Dermis microvascular lymphatic vessel endothelial cell (primary cell): ENCODE measurements at places on chromosomes 16 and 17. TPM values are rescaled to one million over a fixed set of nuclear protein-coding genes. Genes with fewer than 3 reads are reported as not detected.
A peak's percentile ranks its signal among the peaks of the same experiment; 100 is the strongest.

The CDRT4 gene
- total RNA-seq, result 0.64 and 1.3 TPM in 2 replicates

DNA sequence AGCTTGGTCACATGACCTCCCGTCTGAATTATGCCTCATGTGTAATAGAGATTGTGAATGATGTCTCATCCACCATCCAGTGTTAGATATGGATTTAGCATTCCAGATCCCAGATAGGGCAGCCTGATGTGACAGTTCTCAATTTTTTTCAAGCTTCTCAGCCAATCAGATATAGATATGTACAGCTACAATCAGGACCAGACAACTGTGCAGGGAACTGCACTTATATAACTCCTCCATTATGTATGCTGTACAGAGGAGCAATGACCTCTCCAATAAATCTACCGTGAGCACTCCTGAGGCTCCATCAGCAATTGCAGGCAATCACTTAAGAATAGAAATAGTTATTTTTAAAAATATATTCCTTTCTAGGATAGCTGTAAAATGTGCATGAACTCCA is 722.8 kb upstream of the SOX9 start:
- no peak for DNase-seq

GRCh38 chr16:85526185-85526974 is 86.7 kb upstream of the GSE1 start:
- no peak for DNase-seq

- no peak for DNase-seq
Observed at GRCh38 chr16:49835161-49835777, 20.6 kb downstream of the ZNF423 start.

The FBXW10B gene
- total RNA-seq, result 0.13 TPM in 1 of 2 replicates, not detected in the other

DNA sequence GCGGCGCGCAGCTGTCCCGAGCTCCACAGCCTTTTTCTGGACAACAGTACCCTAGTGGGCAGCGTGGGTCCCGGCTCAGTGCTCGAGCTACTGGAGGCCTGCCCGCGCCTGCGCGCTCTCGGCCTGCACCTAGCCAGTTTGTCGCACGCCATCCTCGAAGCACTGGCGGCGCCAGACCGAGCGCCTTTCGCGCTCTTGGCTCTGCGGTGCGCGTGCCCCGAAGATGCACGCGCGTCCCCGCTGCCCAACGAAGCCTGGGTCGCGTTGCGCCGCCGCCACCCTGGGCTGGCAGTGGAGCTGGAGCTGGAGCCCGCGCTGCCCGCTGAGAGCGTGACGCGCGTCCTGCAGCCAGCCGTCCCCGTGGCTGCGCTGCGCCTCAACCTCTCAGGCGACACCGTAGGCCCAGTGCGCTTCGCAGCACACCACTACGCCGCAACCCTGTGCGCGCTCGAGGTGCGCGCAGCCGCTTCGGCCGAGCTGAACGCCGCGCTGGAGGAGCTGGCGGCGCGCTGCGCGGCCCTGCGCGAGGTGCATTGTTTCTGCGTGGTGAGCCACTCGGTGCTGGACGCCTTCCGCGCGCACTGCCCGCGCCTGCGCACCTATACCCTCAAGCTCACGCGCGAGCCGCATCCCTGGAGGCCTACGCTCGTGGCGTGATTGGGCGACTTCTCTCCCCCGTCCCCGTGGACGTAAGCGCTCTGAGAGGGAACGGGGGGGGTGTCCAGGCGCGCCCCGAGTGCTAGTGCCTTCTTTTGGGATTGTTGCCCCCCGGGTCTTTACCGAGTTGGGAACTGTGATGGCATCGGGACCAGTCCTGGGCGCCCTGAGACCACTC is 1.2 kb upstream of the HSF4 start:
- DNase-seq, result peak; percentile 38

- no peak for DNase-seq
Observed at GRCh38 chr16:69894676-69895075, 56.5 kb upstream of the CLEC18A start.

The TOM1L1 gene
- 0.13 TPM in 1 of 2 replicates, not detected in the other for total RNA-seq

DNA sequence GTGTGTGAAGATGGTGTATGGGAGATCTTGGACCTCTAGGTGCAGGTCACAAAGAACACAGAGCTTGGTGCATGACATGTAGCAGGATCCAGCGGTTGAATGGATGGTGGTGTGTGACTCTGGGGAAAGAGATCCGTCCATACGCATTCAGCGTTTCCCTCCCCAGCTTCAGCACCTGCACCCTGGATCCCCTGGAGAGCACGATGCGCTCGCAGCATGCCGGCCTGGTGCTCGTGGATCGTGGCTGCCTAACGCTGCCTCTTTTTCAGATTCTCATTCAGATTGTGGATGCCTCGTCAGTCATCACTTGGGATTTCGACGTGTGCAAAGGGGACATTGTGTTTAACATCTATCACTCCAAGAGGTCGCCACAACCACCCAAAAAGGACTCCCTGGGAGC is 70.9 kb downstream of the SEC14L1 start:
- DNase-seq, result no peak

- DNase-seq, result peak; percentile 5
Observed at GRCh38 chr17:59002848-59003247, 103.8 kb downstream of the TRIM37 start.

DNA sequence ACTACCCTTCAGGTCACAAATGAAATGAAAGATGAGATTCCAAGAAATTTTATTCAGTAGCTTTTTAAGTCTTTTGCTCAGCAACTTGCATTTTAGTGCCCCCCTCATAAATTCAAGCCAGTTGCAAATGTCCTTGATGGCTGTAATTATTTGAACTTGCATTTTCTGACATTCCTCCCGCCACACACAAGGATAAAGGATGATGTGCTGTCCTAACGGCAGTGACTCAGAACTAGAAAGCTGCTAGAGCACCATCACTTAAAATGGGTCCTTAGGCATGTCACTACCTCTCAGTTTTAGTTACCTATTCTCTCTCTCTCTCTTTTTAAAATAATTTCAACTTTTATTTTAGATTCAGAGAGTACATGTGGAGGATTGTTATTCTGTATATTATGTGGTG is 306.7 kb downstream of the CNTNAP4 start:
- no peak for DNase-seq

DNA sequence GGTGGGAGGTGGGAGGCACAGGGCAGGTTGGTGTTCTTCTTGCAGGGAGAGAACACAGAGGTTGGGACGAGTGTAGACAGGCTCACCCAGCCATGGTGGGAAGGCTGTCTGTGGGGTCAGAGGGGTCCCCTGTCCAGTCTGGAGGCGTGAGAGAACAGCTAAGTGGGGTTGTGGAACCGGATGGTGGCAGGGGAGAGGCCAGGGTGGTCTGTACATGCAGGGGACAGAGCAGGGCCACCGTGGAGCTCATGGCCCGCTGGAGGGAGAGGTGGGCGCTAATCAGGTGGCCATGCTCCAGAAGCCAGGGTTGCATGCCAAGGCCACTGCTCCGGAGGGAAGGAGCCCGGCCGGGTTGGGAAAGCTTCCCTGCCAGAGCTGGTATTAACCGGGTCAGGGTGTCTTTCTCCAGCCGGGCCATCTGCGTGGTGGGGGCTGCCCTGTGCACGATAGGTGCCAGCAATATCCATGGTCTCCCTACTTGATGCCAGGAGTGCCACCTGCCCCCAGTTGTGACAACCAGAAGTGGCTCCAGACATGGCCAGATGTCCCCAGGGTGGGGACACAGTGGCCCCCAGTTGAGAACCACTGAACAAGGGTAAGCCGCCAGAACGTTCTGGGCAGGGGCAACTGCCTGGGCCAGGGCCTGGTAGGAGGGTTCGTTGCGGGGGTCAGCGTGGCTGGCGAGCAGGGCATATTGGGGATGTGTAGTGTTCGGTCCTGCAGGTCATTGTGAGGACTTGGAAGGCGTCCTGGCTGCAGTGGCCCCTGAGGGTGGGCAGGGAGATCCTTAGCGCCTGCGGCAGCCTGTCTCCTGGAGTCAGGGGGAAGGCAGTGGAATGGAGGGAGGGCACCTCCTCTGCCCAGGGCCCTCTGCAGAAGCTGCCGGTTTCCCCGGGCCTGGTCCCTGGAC is 5.1 kb downstream of the SNN start:
- no peak for DNase-seq

DNA sequence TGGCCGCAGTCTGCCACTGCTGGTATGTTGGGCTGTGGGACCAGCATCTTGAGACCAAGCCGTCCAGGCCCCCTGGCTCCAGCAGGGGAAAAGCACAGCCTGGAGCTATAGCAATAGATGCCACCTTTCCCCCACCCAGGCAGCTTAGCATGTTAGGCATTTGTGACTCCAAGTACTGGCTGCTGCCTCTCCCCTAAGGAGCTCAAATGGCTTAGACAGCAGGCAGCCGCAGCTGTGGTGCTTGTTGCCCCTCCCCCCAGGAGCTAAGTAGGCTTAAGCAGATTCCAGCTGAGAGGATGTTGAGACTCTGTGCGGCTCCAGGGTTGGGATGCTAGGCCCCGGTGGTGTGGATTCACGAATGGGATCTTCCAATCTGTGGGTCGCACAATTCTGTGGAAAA is 88.8 kb upstream of the ANKFN1 start:
- no peak for DNase-seq

DNA sequence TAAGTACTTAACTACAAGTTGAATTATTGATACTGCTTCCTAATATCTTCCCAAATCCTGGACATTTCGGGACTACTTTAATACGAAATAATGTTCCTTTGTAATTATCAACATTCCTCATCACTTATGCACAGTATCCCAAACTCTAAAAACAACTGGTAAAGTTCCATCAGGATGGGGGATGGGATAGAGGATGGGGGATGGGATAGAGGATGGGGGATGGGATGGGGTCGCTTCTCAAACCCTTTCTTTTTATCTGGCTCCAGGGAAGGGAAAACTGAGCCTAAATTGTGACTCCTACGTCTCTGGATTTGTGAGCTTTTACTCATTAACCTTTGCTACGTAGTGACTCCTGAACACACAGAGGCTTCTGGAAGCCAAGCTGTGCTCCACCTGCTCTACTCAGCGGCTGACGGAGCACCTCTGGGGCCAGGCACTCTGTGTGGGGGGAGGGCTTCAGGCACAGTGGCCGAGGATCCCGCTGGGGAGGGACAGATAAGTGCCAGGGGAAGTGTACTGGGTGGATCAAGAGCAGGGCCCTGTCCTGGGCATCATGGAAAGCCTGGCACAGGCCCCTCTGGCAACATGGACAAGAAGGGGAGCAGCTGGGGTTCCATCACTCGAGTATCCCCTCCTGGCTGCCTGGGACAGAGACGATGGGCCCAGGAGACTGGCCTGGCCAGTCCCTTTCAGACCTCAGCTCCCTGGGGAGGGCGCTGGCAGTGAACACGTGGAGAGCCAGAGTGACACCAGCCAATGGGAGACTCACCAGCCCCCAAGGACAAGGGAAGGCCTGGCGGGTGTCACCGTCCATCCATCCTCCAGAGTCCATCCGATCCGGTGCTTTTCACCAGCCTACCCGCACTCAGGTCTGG is 56.2 kb downstream of the PGS1 start:
- DNase-seq, result no peak

DNA sequence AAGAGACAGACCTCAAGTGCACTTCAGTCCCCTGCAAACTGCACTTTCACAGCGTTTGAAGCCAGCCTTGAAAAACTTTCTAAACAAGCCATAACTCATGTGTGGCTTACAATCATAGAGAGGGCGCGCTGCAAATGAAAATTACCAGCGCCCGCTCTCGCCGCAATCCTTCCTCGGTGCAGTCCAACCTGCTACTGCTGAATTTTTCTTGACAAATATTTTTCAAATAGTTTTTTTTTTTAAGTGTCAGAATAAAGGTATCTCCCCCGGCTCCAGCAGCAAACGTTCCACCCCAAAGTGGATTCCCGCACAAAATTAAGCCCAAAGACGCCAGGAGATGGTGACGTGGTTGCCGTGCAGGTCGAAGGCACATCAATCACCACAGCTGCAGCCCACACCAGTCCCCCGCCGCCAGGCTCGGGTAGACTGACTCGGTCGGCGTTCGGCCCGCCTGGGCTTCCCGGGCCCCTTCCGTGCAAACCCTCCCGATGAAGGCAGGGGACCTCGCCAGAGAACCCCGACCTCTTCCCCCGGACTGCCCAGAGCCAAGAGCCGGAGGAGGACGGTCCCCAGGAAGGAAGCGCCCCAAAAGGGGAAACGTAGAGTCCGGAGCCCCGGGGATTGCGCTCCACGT is 630 bp downstream of the GRB2 start:
- DNase-seq, result no peak

GRCh38 chr16:1338119-1338730 is 4.8 kb downstream of the BAIAP3 start:
- DNase-seq, result no peak

DNA sequence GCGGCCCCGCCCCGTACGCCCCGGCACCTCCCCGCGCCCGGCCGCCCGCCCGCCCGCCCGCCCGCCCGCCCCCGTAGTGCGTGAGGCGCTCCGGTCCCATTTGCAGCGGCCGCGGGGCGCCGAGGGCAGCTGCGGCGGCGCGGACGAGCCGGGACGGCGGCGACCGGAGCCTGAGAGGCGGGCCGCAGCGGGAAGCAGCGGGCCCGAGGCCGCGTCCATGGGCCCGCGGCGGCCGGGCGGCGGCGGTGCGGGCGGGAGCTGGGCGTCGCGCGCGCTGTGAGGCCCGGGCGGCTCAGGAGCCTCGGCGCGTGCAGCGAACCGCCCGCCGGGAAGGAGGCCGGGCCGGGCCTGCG is at the start of gene MPRIP:
Gene MPRIP, plus strand, starts transcription at position 74 of the 353 bp plus-strand sequence. CDS start 392 bp downstream, outside the sequence.
- DNase-seq, result no peak

DNA sequence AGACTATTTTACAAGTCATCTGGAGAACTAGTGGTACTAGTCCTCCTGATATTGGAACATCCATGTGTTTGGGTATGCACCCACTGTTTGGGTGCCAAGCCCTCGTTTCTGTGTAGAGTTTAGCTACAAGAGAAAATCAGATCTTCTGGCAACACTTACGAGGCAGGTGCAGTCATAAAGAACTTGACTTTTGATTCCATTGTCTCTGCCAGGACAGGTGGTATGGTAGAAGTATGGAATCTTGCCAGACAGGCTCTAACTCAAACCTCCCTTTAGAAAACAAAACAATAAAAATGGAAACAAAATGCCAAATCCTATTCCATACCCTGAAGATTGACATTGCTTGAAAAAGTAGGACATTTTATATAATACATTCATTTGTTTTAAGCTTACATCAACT is 16.0 kb downstream of the RNF43 start:
- DNase-seq, result no peak

The FAM83G gene
- 7.2 and 11.3 TPM in 2 replicates for total RNA-seq

GRCh38 chr16:5845046-5845445 is 747.5 kb upstream of the EEF2KMT start:
- no peak for DNase-seq

The GSDMA gene
- total RNA-seq, result not detected in 2 replicates

GRCh38 chr16:88804552-88805339 is 1.2 kb downstream of the CDT1 start:
- no peak for DNase-seq

- no peak for DNase-seq
Observed at GRCh38 chr16:52296076-52296475, 250.9 kb downstream of the TOX3 start.

GRCh38 chr17:880443-881269 is 98.5 kb downstream of the MRM3 start:
- DNase-seq, result no peak

The B4GALNT2 gene
- under 0.01 TPM in 1 of 2 replicates, not detected in the other for total RNA-seq

GRCh38 chr17:49760932-49761558 is 2.9 kb downstream of the FAM117A start:
- DNase-seq, result no peak

The PIMREG gene
- 8.2 and 21.7 TPM in 2 replicates for total RNA-seq

The GALK1 gene
- 85.7 and 96.2 TPM in 2 replicates for total RNA-seq

The GDPD3 gene
- 0.51 and 1.4 TPM in 2 replicates for total RNA-seq

The MT4 gene
- total RNA-seq, result not detected in 2 replicates
